Activated CD4-positive, CD25-positive, alpha-beta regulatory T cell treated with anti-CD3 and anti-CD28 coated beads, Interleukin-2, amount 50 U/mL, for 24 hours (primary cell): ENCODE measurements at places on chromosomes 12 and 14.

DNA sequence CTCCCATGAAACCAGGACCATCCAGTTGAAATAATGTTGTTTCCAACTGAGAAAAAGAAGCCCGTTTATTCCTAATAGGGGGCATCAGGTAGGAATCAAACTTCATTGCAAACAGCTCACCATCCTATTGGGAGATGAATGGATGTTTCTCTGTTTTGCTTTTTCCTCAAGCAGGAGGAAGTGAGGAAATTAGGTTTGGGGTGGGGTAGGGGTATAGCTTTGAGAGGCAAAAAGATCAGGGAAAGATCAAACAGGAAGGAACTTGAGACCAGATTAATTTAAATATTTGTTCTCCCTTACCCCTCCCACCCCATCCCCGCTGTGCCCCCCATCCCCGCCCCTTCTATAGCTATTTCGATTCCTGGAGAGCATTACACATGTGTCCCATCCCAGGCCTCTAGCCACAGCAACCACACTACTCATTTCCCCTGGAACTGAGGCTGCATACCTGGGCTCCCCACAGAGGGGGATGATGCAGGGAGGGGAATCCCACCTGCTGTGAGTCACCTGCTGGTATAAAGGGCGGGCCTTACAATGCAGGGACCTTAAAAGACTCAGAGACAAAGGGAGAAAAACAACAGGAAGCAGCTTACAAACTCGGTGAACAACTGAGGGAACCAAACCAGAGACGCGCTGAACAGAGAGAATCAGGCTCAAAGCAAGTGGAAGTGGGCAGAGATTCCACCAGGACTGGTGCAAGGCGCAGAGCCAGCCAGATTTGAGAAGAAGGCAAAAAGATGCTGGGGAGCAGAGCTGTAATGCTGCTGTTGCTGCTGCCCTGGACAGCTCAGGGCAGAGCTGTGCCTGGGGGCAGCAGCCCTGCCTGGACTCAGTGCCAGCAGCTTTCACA lies at the start of gene IL23A:
IL23A (plus strand) TSS at position 577 of the 850 bp plus-strand sequence; CDS start at position 738, 161 bp downstream.
- peak; percentile 87 for ATAC-seq

- ATAC-seq, result no peak
These were observed 46.0 kb upstream of the TRAF3 start for GRCh38 chr14:102731101-102731870.

DNA sequence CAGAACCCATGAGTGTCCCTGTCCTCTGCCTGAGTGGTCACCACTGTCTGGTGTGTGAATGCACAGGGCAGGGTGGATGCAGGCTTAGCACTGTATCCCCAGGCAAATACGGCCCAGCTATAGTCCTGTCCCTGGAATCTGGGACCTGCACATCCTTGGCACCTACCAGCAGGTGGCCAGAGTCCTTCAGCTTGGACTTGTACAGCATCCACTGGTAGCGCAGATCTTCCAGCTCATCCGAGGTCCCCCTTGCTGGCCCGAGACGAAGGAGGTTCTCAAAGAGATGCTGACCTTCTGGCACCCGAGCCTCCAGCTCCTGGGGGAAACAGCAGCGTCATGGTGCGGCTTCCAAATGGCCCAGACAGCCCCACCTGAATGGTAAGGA lies 83.4 kb downstream of the SYNE3 start:
- ATAC-seq, result no peak

DNA sequence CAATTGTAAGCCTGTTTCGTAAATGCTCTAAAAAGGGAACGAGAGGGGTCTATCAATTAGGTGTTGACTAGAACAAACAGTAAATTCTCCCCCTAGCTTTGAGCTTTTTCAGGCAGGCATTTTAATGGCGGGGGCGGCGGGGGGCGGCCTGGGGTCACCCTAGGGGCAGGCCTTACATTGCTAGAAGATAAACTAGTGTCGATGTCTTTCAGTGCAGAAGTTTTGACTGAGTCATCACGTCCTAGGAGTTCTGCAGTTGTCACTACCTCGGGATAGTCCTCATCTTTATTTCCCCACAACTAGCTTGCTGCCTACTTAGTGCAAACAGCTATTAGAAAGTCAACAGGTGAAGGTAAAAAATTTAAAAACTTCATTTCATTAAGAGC lies 1.6 kb downstream of the ATP6V1D start:
- no peak for ATAC-seq

DNA sequence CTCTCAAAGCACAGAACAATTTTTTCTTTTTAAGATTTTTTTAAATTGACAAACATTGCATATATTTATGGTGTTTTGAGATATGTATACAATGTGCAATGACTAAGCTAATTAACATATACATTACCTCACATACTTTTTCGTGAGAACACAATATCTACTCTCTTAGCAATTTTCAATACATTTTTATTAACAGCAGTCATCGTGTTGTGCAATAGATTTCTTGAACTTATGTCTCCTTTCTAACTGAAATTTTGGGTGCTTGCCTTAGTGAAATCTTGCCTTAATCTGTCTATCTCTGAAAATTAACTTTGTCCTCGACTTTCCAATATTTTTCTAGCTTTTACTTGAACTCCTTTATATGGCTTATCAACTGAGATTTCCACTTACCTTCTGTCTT lies 6.8 kb downstream of the OR10A7 start:
- ATAC-seq, result no peak

GRCh38 chr12:54749191-54749818 lies 101.1 kb upstream of the DCD start:
- peak; percentile 51 for ATAC-seq

DNA sequence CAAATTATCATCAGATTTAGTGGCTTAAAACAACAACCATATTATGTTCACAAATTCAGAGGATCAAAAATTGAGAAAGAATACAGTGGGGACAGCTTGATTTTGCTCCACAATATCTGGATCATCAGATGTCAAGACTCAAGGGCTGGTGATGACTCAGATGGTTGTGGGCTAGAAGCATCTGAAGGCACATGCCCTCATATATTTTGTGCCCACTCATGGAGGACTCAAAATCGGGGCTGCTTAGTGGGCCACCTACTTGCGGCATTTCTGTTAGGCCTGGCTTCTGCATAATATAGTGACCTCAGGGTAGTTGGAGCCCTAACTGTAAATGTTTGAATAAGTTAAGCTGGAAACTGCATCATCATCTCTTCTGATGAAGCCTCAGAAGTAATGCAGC lies 584.5 kb downstream of the SLC16A7 start:
- no peak for ATAC-seq

DNA sequence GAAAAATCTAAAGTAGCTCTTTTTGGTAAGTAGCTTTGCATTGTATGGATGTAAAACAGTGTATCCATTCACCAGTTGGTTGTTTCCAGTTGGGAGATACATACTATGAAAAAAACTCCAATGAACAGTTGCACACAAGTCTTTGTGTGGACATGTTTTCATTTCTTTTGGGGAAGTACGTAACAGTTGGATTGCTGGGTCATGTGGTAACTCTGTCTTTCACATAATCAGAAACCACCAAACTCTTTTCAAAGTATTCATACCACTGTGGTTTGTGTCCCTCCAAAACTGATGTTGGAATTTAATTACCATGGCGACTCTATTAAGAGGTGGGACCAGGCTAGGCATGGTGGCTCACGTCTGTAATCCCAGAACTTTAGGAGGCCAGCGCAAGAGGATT lies 58.9 kb upstream of the RESF1 start:
- no peak for ATAC-seq

DNA sequence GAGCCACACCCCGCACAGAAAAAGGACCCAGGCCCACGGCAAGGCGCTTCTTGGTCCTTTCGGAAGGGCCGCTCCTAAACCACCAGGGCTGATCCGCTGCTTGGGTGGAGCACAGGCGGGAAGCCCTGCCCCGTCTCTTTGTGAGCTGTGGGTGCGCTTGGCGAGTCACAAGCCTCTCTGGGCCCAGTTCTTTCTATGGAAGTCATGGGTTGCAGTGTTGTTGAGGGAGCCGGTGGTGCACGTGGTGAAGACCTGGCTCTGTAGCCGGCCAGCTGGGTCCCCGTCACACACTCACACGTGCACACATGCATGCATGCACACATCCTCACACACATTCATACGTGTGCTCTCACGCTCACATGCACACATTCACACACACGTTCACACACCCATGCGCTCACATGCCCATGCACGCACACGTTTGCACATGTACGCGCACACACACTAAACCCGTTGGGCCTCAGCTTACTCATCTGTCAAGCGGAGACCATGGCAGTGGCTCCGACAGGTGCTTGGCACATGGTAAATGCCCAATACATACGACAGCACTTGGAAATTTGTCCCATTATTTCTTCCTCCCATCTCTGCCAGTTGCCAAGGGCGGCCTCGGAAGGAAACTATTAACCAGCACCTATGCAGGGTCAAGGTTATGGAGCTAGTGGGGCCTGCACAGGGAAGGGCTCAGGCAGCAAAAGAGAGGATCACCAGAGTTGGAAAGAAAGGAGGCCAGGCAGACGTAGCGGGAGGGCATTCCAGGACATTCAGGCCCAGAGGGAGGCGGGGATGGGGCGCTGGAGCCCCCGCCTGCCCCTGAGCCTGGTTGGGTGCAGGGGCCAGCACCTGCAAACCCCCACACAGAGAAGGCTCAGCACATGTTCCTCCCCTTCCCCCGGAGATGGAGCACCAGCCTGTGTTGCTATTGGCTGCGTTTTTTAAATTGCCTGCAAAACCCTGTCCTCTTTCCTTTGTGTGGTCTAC lies 96.9 kb downstream of the SETD3 start:
- no peak for ATAC-seq

- no peak for ATAC-seq
These were observed 19.3 kb downstream of the NT5DC3 start for GRCh38 chr12:103821773-103822172.

DNA sequence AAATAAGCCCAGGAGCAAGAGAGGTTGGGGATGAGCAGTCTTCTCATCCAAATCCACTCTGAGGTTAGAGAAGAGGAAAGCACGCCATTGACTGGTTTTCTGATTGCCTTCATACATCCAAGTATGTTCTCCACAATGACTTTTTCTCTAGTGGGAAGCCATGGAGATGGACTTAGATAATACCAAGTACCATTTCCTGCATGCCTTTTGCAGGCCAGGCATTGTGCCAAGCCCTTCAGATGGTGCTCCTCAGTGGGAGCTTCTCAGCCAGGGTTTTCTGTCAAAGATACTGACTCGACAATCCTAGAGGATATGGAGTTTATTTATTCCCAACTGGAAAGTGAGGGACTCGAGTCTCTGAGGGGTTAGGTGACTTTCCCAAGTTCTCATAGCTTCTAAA lies 218.0 kb downstream of the ZFP36L1 start:
- ATAC-seq, result no peak

GRCh38 chr12:118166946-118167345 lies 31.0 kb downstream of the PEBP1 start:
- peak; percentile 97 for ATAC-seq

DNA sequence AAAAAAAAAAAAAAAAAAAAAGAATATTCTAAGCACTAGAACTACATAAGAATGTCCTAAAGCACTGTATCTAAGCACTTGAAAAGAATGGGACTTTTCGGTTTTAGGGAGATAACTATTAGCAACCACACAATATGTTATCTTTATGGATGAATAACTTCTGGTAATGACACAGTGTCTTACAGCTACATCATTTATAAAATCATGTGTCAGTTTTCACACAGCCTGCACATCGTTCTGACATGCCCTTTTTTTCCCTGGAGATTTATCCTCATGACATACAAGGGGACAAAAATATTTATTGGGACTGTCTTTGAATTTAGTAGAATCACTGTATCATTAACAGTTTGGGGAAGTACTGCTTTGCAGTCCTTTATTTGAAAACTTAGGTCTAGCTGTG lies 17.3 kb downstream of the TMEM19 start:
- no peak for ATAC-seq

GRCh38 chr12:34033628-34034296 lies 11.5 kb downstream of the ALG10 start:
- ATAC-seq, result no peak

GRCh38 chr14:24372701-24373416 lies 4.9 kb downstream of the NFATC4 start:
- ATAC-seq, result no peak

DNA sequence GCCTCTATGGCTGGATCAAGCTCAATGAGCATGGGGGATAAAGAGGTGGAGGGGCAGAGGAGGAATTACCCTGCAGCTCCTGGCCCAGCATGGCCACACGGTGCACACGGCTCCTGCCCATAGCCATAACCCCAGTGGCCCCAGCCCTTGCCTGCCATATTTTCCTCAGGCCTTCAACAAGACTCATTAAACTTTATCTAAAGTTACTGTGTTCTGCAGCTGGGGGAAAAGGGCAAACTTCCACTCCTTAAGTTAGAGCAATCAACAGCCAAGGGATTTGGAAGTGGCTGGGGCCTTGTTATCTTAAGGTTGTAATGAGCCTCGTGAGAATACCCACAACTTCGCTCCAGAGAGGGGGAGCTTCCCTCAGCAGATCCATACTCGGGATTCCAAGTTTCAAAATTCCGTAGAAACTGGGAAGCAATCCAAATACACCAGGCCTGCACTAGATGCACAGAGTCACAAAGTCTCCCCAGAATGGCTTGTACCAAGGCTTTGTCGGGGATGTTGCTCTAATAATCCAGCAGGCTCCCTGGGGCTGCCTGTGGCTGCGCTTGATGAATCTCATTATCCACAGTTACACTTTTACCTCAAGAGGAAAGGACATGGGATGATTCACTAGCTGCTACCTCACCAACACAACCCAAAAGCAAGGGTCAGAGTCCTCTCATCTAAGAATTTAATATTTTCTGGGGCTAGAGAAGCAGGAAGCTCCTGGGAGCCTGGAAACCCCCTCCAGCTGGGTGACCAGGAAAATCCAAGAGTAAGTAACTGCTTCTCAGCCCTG lies 13.0 kb upstream of the OR6J1 start:
- no peak for ATAC-seq

DNA sequence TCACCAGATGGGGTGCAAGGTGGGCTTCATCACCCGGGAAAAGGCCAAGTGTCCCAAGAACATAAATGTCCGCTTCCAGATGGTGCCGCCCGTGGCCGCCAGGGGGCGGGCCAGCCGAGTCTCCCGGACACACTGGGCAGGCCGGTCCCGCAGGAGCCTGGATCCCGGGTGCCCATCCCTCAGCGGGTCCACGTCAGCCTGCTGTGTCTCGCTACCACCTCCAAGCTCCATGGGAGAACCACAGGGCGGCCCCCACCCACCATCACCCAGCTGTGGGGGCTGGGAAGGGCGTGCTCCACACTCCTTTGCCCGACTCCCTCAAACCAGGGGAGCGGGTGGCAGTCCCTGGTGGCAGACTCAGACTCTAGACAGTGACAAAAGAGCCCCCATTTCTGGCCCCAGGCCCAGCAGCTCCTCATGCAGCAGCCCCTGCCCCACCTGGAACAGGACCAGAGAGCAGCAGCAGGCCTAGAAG lies 22.0 kb upstream of the NUDT14 start:
- peak; percentile 53 for ATAC-seq

- ATAC-seq, result peak; percentile 62
These were observed 40.1 kb upstream of the EVL start for GRCh38 chr14:100025111-100025510.

GRCh38 chr14:105938055-105938863 lies 411.9 kb downstream of the TMEM121 start:
- no peak for ATAC-seq

- peak; percentile 15 for ATAC-seq
These were observed at the start of gene UBC for GRCh38 chr12:124914392-124915238. Gene UBC (minus strand): TSS chr12:124914650. CDS start chr12:124913771, 879 bp downstream.

DNA sequence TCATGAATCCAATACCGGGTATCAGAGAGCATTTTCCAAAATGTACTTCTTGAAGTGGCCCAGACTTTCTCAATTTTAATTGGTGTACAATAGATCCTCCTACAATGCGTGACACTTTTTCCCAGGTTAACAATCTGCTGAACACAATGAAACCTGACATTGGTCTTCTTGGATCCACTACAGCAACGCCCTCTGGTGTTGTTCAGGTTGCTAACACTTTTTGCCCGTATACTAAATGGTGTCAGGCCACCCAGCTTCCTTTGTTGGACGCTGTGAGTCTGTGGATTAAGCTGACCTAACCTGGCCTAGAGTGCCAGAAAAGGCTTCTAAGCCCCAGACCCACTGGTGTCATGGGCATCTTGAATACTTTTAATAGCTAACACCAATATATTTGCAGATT lies 89.2 kb downstream of the KCNK10 start:
- ATAC-seq, result no peak
